Esophagus squamous epithelium (tissue), 5 donors: ENCODE measurements at places on chromosomes 1 and 21. TPM values are rescaled to one million over a fixed set of nuclear protein-coding genes. Genes with fewer than 3 reads are reported as not detected.

Gene PPIAL4G
- total RNA-seq = not detected

Gene KCNE1
- total RNA-seq = 2.3 TPM

Gene C1QTNF12
- 3.0 TPM for total RNA-seq

Gene TMPRSS3
- 0.09 TPM for total RNA-seq

Gene ASCL5
- total RNA-seq = not detected

Gene HSD3B1
- not detected for total RNA-seq
